ENCODE measurements at places on chromosomes 13 and 19.

DNA sequence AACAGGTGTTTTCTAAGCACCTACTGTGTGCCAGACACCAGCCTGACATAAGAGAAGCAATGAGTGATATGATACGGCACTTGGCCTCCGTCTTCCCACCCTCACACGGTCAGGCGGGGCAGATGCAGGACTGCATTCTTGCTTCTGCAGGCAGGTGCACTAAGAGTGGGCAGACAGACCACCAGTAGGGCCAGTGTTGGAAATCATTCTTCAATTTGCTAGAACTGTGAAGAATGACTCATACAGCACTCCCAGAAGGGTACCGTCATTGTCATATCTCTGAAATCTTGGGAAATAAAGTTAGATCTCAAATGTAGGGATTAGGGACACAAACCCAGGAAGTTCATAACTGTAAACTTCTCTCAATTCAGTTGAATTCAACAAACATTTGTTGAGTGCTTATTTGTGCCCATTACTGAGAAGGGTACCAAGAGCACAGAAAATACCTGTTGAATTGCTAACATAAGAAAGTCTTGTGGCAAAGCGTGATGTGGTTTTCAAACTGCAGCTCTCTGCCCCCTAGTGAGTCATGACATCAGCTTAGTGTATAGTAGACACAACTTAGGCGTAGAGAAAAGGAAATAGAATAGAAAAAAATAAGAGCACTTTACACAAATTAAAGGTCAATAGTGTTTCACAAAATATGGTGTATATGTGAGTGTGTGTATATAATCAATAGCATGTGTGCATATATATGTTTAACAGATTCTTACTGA, 76.1 kb downstream of the TEX26 start:
- DNase-seq = no peak

- no peak for DNase-seq
Observed at GRCh38 chr19:39516270-39516669, 1.3 kb downstream of the SELENOV start.

GRCh38 chr19:43784241-43784980, 3.6 kb upstream of the KCNN4 start:
- no peak for DNase-seq

GRCh38 chr19:13092606-13093235, 9.9 kb downstream of the LYL1 start:
- DNase-seq = no peak

DNA sequence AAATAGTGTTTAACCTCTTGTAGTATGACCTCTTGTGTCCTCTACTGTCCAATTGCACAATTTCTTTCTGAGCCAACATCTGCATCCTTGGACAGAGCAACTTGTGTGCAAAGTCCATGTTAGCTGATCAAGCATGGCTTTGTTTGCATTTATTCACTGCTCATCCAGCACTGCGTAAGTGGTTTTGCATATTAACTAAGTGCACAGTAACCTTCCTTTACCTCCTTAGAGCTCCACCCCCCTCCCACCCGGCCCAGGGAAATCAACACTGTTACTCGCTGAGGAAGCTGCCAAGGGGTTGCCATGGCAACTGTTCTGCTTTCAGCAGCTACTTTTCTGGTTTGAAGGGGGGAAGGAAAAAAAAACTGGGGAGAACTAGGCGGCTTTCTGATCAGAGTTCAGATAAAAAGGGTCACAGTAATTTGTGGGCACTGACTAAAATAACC, 153.5 kb upstream of the KLF12 start:
- peak; percentile 98 for DNase-seq

DNA sequence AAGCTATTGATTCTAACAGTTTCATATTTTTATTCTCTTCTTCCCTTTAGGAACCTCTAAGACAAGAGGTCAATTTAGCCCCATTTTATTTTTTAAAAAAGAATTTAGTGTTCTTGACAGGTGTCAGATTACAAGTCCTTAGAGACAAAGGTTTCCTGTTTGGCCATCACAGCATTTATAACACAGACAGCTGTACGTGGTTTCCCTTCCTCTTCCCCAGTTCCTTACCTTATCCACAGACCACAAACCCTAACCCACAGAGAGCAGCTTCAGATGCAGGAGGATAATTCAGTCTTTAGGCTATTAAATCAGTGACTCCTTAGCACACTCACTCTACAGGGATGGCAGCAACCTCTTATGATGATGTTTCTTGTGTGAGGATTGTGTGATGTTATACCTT, 1210.1 kb downstream of the DIAPH3 start:
- no peak for DNase-seq

GRCh38 chr13:97282705-97283104, 60.6 kb downstream of the MBNL2 start:
- no peak for DNase-seq

Data from NCI-H526 treated with DMSO at 0.1 percent for 48 hours (cell line).